Right forelimb (tissue), 1 donor: ENCODE measurements at places on chromosomes 1 and 21.
A peak's percentile ranks its signal among the peaks of the same experiment; 100 is the strongest.

DNA sequence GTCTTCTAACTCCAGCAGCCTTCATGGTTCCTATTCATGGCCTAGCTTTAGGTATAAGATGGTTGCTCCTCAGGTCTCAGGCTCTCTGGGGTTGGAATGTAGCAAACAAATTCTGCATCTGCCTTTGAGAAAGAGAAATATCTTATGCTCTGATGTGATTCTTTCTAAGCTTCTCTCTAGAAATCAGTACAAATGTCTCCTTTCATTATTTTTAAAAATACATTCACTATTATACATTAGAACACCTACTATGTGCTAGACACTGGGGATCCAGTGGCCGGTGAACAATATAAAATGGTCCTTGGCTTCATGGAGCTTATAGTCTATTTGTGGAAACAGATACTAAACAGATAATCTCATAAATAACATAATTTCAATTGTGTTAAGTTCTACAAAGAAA lies 16.1 kb upstream of the TMEM39B start:
- DNase-seq = no peak

DNA sequence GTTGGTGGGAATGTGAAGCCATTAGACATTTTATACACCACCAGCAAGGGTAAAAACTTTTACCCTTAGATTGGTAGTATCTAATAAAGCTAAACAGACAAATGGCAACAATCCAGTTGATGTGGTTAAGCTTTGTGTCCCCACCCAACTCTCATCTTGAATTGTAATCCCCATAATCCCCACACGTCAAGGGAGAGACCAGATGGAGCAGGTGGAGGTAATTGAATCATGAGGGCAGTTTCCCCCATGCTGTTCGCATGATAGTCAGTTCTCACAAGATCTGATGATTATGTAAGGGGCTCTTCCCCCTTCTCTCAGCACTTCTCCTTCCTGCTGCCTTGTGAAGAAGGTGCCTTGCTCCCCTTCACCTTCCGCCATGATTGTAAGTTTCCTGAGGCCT lies 602.3 kb downstream of the NUF2 start:
- no peak for DNase-seq

DNA sequence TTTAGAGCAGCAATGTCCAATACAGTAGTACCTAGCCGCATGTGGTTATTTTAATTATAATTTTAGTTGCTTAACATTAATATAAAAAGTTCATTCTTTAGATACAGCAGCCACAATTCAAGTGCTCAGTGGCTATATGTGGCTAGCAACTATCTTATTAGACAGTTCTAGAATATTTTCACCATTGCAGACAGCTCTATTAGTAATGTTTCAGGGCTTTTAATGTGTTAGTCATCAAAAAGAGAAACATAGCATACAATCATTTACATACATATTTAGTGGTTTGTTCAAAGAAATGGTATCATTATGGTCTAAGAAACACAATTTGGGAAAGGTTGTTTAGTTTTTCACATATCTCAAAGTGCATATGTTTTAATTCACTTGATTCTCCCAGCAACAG lies 66.6 kb upstream of the DYNLT5 start:
- no peak for DNase-seq

DNA sequence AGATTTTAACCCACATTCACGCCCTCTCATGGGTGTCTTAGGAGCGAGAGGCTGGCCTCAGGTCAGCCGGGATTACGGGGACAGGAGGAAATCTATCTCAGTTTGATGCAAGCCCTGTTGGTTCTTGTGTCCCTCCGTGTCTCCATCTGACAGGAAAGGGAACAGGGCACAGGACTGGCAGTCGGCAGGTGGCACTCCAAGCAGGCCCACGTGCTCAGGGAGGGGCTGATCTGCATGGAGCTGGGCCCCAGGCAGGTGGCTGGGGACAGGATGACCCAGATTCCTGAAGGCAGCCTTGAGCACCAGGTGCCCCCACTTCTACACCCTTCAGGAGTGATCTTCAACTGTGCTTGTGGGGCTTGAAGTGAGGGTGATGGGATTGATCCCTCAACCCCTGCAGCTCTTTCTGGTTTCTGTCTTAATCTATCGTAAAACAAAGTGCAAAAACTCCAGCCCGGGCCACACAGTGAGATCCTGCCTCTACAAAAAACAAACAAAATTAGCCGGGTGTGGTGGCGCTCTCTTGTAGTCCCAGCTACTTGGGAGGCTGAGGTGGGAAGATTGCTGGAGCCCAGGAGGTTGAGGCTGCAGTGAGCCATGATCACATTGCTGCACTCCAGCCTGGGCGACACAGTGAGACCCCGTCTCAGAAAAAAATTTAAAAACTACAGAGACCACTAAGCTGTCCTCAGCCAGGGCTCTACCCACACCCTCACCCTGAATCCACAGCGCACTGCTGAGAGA lies 8.3 kb downstream of the PLEKHG5 start:
- DNase-seq = no peak

DNA sequence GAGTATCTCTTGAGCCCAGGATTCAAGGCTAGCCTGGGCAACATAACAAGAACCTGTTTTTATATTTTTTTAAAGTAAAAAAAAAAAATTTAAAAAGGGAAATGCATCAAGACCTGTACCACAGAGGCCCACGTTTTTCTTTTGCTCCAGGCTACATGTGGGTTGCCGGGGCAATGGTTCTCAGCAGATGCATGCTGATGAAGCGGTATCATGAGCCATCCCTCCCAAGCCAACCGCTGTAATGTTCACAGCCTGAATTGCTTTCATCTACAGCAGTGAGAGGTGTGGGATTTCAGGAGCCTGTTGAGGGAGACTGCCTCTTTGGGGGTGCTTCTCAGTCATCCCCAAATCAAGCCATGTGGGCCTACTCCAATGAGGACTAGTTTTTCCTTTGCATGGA lies 60.5 kb downstream of the CD58 start:
- DNase-seq = no peak

DNA sequence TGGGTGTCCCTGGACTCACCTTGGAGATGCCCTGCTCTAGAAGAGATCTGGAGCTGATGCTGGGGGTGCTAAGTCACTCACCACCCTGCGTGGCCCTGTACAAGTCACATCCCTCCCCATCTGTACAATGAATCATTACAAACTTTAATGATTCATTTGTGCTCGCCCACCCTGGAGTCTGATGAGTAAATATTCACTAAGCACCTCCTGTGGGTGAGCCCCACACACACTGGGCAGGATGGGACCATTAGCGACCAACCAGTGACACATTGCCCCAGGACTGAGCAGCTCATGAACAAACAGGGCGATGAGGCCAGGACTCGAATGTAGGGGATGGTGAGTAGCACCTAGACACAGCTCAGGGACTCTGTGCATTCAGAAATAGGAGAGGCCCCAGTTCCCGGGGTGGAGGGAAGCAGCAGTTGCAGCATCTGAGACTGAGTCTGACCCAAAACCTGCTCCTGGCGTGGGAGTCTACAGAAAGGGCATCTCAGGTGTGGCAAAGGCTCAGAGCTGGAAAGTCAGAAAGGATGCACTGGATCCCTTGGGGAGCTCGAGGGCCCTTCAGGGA lies 18.1 kb upstream of the PDZK1IP1 start:
- DNase-seq = no peak

DNA sequence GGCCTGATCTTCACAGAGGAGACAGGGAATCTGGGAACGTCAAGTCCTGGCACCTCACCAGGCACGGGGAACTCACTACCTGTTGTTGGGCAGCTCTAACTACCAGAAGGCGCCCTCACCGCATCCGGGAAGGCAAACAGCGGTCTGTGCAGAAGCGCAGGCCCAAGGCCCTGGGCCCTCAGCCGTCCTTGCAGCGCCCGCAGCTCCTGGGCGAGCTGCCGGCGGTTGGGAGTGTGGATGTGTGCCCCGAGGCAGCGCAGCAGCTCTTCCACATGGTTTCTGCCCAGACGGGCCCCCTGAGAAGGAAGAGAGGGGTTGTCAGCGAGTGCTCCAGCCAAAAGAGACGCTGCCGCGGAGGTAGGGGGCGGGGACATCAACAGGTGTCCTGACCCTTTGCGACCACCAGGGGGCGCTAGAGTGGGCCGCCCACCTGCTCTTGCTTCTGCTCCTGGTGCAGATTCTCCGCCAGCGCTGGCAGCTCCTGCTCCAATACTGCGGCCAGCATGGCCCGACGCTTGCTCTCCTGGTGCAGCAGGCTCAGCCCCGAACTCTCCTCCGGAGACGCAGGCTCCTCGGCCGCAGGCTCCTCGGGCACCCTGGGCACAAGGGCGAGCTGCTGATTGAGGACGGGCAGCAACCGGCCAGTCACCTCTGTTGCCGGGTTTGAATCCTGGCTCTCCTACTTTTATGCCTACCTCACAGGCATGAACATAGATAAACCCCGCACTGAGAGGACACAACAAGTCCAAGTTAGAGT lies 9.3 kb downstream of the MAP3K6 start:
- peak; percentile 88 for DNase-seq

DNA sequence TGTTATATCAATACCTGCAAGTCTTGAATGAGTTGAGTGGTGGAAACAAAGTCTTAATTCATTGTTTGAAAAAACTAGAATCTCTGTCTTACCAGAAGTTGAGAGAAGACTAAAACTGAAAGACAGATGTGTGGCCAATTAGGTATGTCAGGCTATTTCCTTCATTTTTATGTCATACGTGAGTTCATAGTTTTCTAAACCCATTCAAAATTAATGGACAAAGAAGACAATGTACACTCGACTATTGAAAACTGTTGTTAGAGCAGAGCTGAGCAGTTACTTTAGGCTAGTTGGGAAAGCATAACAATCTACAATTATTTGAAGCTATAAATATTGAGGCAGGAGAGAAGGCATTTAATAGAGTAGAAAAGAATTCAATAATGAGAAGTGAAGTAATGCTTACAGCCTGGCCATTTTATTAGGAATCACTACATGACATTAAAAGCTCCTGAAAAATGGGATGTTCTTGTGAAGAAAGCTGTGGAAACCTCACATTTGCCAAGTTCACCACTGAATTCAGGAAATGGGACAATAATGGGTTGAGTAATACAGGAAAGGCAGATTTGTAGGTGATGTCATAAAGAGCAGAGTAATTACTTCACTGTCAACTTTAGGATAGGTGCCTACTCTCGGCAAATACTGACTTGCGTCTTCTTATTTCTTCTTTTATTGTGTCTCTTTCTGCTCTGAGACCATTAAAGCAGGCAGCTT lies 204.4 kb downstream of the PLA2G4A start:
- DNase-seq = no peak

- DNase-seq = no peak
Measured at GRCh38 chr1:70495370-70495769, 84.3 kb downstream of the CTH start.

- DNase-seq = no peak
Measured at GRCh38 chr1:66774438-66774837, 22.2 kb downstream of the DYNLT5 start.

GRCh38 chr1:7420098-7420445 lies 351.0 kb upstream of the VAMP3 start:
- DNase-seq = peak; percentile 21

GRCh38 chr1:93453911-93454310 lies 6.0 kb downstream of the FNBP1L start:
- no peak for DNase-seq

DNA sequence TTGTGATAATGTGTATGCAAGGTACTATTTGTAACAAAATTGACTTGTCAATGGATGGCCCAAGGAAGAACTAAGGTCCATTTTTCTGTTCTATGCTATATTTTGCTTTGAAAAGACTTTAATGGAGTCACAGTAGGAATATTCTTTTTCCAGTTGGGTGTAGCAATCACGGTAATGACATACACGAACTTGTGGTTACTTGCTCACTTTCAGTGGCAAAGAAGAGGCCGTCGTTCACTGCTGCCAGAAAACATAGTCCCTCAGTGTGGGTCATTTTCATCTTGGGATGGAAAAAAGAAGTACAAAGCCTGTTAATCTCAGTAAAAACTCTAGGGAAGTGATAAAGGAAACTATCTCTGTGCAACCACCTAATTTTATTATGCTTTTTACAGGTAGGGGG lies 47.8 kb upstream of the LAMC2 start:
- no peak for DNase-seq
